ENCODE measurements at places on chromosomes 4 and X.

- DNase-seq, result no peak
These were observed 24.9 kb downstream of the TRIM61 start for GRCh38 chr4:164952551-164952950.

- no peak for DNase-seq
These were observed 10.4 kb upstream of the TMEM255A start for GRCh38 chrX:120321520-120322281.

GRCh38 chrX:20500171-20500865 lies 233.6 kb upstream of the RPS6KA3 start:
- no peak for DNase-seq

- no peak for DNase-seq
These were observed 68.6 kb downstream of the PRKG2 start for GRCh38 chr4:81146466-81146865.

DNA sequence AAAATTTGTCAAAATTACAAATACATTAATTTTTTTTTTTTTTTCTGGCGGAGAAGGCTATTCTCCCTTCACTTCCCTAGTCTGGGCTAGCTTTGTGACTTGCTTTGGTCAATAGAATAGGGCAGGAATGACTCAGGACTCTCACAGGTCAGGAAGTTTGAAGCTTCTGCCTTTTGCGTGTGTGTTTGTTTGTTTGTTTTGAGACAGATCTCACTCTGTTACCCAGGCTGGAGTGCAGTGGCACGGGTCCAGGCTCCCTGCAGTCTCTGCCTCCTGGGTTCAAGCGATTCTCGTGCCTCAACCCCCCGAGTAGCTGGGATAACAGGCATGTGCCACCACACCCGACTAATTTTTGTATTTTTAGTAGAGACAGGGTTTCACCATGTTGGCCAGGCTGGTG lies 55.9 kb upstream of the USP9X start:
- DNase-seq, result no peak

GRCh38 chrX:19017271-19017670 lies 33.4 kb upstream of the PHKA2 start:
- no peak for DNase-seq

GRCh38 chr4:26179316-26179760 lies 141.5 kb upstream of the RBPJ start:
- no peak for DNase-seq

GRCh38 chr4:83075311-83076095 lies 39.0 kb downstream of the PLAC8 start:
- DNase-seq, result no peak

DNA sequence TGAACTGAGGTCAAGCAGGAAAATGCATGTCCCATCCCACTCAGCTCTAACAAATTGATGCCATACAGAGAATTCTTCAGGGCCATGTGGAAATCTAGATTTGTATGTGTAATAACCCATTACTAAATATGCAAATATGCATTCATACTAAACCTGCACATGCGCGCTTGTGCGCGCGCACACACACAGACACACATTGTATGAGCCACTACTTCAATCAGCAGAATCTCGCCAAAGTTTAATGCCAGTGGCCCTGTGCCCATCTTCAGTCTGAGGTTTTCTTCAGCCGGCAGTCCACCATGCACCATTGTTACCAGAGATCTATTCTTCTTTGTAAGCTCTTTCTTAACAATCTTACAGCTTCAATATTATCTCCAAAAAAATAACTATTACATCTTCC lies 276.4 kb downstream of the PDGFC start:
- DNase-seq, result no peak

GRCh38 chr4:10285028-10285427 lies 168.4 kb upstream of the WDR1 start:
- no peak for DNase-seq

DNA sequence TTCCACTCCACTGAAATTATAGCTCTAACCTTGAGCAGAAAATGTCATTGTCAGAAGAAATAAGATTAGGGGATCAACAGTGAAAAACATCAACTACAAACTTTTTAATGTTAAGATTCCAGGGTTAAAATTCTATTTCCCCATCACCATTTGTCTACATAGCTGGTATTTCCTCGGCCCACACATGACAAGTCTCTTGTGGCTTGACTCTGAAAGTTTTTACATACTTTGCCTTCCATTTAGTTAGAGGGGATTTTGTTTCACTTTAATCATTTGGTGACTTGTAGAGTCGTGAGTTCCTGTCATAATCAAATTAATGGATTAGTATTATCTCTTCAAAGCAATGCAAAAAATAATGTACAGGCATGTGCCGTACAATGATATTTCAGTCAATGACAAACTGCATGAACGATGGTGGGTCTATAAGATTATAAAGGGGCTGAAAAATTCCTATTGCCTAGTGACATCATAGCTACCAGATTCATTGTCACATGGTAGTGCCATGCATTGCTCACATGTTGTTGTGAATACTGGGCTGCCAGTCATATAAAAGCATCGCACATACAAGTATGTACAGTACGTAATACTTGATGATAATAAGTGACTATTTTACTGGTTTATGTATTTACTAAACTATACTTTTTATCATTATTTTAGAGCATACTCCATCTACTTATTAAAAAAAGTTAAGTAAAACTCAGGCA lies 72.0 kb downstream of the ING2 start:
- no peak for DNase-seq

DNA sequence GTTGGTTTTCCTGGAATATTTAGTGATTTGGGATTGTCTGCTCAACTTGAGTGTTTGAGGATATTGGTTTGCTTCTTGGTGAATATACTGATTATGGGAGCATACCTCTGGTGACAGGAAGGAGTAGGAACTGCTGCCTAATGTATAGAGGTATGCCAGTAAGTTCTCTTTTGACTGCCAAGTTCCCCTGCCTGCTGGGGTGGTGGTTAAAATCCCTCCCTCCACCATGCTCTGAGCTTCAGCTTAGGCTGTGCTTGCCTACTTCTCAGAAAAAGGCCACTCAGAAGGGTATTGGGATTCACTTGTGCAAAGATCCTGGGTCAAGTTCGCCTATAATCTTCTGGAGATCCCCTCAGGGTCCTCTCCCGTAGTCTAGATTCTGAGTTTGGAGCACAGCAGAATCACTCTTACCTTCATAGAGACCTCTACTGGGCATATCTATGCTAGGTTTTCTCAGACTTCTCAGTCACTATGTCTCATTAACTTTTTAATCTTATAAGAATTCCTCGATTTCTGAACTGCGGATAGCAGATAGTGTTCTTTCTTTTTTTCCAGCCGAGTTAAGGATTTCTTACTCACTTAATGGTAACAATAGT lies 44.7 kb upstream of the DCK start:
- no peak for DNase-seq

DNA sequence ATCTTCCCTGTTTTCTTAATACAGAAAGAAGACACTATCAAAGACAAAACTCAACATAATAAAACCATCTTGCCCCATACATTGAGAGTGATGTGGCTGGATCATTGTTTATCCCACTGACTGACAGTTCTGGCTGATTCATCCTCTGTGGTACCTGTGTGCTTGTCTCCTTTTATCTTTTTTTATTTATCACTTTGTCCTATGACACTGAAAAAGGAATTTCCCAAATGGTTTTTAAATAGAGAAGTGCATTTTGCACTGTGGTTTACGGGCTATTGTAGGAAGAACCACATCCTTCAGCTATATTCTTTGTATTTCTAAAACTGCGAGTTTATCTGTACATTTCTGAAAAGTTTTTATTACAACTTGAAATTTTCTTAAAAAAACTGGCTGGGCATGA lies 15.0 kb downstream of the TTC29 start:
- no peak for DNase-seq

DNA sequence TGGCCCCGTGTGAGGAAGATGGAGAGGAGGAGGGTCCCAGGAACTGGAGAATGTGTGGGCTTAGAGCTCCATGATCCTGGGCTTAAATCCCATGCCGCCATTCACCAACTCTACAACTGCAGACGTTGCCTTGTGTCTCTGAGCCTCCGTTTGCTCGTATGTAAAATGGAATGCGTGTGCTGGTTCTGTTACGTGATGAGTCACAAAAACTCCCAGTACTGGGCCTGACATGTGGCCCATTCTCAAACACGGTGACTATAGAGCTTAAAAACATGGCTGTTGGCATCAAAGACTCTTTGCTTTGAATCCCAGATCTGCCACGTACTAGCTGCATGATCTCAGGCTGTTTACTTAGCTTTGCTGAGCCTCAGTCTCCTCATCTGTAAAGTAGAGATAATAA lies 13.0 kb upstream of the AFAP1 start:
- DNase-seq, result no peak

DNA sequence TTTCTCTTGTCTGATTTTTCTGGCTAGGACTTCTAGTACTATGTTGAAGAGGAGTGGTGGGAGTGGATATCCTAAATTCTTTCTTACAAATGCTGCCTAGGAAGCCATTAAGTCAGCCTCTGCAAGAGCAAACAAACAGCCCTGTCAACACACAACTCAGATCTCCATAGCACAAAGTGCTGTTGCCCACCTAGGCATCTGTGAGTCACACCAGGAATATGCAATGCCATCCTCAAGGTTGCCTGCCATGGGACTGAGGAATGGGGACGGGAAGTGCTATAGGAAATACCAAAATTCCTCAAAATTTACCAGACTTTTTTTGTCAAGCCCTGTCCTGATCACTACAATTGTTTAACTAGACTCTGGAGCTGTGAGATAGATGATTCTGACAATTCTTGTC lies 466.9 kb downstream of the FSTL5 start:
- no peak for DNase-seq

DNA sequence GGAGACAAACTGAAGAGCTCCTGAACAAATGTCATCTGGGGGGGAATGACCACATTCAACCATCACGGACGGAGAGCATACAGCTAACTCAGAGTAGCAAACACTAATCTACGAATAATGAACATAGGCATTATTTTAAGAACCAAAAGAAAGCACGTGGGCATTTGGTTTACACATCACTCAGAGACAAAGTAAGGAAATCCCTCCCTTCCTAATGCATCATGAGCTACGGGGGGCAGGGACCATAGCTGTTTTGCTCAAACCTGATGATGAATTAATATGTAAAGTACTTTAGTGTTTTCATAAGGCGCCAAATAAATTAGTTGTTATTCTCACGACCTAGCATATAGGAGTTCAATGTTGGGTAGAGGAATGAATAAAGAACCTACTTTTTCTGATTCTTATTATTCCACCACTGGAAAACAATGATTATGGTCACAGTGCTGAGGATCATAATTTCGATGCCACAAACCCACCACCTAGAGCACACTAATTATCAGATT lies 11.7 kb upstream of the TMEM156 start:
- DNase-seq, result no peak

- no peak for DNase-seq
These were observed 620.2 kb upstream of the BOD1L1 start for GRCh38 chr4:14247767-14248166.

GRCh38 chr4:45453258-45453853 lies 670.5 kb downstream of the GABRG1 start:
- no peak for DNase-seq

DNA sequence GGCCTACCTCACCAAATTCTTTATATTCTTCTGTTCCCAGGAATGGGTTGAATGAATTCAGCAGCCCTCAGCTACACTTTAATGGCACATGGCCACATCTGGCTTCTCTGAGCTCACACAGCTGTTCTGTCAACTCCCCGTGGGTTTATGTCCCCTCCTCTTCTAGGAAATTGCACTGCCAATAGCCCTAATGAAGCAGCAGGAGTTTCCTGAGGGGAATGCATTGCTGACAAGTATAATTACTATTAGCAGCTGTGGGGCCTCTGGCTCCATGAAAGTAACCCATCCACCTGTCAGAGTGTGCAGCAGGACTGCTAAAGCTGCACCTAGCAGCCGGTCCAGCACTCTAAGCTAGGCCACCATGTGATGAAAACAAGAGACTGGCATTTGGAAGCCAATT lies 50.3 kb downstream of the FTHL17 start:
- DNase-seq, result no peak

DNA sequence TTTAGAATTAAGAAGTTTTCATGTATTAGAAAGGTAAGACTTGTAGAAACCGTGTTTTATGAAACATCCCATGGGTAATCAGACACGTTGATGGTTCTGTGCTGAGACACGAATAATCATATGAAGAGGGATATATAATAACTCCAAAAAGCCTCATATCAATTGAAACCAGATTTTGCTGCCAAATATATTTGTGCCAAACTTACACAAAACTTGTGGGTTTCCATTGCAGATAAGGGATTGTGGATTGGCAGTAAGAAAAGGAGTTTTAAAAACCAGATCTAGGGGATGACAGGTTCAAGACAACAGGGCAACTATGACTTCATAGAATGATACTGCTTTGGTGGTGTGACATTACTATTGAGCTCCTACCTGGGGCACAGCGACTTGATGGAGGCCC lies 616.1 kb downstream of the BCOR start:
- DNase-seq, result no peak

- DNase-seq, result no peak
These were observed 346.8 kb upstream of the TECRL start for GRCh38 chr4:64756016-64756415.

DNA sequence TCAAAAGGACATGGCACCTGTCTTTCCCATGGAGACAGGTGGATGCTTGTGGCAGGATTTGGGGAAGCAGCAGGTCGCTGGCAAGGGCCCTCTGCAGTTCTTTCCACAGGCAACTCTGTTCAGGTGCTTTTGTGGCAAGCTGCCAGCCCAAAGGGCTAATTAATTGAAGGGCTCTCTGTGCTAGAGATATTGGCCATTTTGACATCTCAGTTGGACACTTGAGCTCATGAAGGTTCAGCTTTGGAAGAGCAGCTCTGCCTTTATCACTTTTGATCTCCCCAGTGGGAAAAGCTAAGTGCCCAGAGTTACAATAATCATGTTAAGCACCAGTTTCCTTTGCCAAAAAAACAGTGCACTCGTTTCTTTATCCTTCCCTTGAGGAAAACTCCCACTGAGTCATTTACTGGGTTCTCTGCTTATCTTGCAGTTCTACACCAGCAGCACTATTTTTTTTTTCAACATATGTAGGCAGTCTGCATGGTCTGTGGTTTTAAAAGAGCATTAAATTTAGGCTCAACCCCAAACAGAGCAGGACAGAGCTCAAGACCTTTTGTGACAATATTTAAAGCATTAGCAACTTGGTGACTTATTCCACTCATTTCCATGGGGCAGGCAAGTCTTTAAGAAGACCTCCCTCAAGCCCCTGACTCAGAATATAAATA lies 336.4 kb upstream of the RASGEF1B start:
- DNase-seq, result no peak

DNA sequence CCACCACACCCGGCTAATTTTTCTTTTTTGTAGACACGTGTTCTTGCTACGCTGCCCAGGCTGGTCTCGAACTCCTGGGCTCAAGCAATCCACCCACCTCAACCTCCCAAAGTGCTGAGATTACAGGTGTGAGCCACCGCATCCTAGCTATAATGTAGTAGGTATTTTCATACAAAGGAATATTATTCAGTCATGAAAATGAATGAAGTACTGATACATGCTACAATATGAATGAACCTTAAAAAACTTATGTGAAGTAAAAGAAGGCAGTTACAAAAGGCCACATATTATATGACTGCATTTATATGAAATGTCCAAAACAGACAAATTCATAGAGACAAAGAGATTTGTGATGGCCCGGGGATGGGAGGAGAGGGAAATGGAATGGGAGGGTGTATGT lies 4.7 kb upstream of the GATA1 start:
- DNase-seq, result no peak

All from stimulated activated CD4-positive, alpha-beta T cell treated with anti-CD3 and anti-CD28 coated beads, TNF-alpha, amount 100 ng/mL, for 4 hours (primary cell).